Activated CD4-positive, alpha-beta T cell treated with anti-CD3 and anti-CD28 coated beads, Interleukin-2, amount 10 ng/mL, durations not matched to agents 7 days and 5 days (primary cell): ENCODE measurements at places on chromosomes 3 and 15. TPM values are rescaled to one million over a fixed set of nuclear protein-coding genes. Genes with fewer than 3 reads are reported as not detected.
A peak's percentile ranks its signal among the peaks of the same experiment; 100 is the strongest.

GRCh38 chr15:52680041-52680391 lies 828 bp upstream of the ATOSA start:
- no peaks in the 10 kb centered on the region for H3K27me3 ChIP-seq
- peak overlapping the region; percentile 51 for H3K27ac ChIP-seq
- H3K4me3 ChIP-seq, result peak overlapping the region; percentile 97
- no peak for DNase-seq
- peaks cover 52% of the 10 kb centered on the region for H3K4me1 ChIP-seq
- H3K36me3 ChIP-seq, result peaks cover 18% of the 10 kb centered on the region

- H3K27ac ChIP-seq, result no peak overlapping the region
- no peaks in the 10 kb centered on the region for H3K4me1 ChIP-seq
Observed at GRCh38 chr15:62502451-62502850, 337.4 kb upstream of the C2CD4B start.

Gene OXTR
- total RNA-seq, result 0.65 TPM

Gene MAPK6
- 25.4 TPM for total RNA-seq

DNA sequence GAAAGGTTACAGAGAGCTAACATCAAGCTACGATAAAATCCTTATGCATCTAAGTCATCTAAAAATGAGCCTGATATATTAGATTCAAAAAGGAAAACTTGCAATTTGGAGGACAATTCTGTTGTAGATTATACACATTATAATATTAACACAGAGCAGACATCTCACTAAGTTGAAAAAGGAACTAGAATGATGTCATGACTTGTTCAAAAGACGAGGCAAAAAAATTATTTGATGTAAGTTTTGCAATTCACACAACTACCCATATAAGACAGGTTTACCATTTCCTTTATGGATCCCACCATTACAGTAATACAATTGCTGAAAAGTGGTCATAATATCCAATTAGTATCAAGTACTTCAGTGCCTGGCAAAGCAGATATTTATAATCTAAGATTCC lies 15.9 kb downstream of the SATB1 start:
- no peaks in the 10 kb centered on the region for H3K27me3 ChIP-seq
- peak overlapping the region; percentile 49 for H3K4me3 ChIP-seq
- no peak for DNase-seq
- H3K27ac ChIP-seq, result peak overlapping the region; percentile 66

DNA sequence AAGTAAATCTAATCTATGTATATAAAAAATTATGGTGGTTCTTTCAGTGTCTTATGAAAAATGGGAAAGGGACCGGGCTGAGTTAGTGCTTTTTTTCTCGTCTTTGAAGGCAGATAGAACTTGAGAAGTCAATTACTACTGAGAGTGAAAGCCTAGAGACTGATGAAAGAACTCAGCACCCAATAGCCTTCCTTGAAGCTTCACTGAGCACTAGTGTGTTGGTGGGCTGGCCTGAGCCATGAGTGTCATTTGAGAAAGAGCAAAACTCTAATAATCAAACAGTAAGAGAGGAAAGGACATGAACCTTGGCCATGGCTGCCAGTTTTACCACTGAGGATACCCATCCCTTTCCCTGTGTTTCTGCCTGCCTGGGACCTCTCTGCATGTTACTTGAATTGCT lies 428.3 kb upstream of the RASGRP1 start:
- peaks cover 27% of the 10 kb centered on the region for H3K27me3 ChIP-seq
- no peak for DNase-seq
- H3K4me1 ChIP-seq, result no peaks in the 10 kb centered on the region

GRCh38 chr3:13119471-13120220 lies 46.4 kb upstream of the IQSEC1 start:
- no peak overlapping the region for H3K27ac ChIP-seq
- H3K4me3 ChIP-seq, result no peak overlapping the region
- H3K27me3 ChIP-seq, result peaks cover 3% of the 10 kb centered on the region
- no peaks in the 10 kb centered on the region for H3K4me1 ChIP-seq
- no peaks in the 10 kb centered on the region for H3K36me3 ChIP-seq
- no peak for DNase-seq

Gene ACTRT3
- total RNA-seq, result 0.23 TPM
